GM13976 (cell line): ENCODE measurements at places on chromosomes 7 and 10.

DNA sequence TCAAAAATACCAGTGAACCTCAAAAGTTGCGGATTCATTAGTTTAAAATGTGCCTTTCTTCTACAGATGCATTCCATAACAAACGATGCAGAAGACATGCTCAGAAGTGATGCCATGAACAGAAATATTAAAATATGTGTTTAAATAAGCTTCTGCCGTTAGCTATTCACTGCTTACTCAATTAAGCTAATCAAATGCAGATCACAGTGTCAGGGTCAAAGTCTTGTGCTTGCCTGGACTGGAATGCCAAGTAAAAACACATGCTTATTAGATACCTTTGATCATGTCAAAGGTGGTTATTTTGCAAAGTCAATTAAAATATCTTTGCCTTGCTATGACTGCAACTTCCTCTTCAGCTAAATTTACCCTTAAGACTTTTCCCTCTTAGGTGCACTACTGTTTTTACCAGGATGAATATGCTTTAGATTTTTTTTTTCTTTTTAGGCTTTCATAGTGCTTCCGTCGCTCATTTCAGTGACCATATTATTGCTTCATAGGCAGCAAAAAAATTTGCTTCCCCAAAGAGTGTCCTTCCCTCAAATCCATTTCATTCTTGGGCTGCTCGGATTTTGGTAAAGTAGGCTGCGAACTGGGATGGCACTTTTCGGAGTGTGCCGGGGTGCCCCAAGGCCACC, 905 bp downstream of the ASB13 start:
- no peak for DNase-seq

GRCh38 chr7:95682913-95683312, 86.6 kb upstream of the PDK4 start:
- no peak for DNase-seq

DNA sequence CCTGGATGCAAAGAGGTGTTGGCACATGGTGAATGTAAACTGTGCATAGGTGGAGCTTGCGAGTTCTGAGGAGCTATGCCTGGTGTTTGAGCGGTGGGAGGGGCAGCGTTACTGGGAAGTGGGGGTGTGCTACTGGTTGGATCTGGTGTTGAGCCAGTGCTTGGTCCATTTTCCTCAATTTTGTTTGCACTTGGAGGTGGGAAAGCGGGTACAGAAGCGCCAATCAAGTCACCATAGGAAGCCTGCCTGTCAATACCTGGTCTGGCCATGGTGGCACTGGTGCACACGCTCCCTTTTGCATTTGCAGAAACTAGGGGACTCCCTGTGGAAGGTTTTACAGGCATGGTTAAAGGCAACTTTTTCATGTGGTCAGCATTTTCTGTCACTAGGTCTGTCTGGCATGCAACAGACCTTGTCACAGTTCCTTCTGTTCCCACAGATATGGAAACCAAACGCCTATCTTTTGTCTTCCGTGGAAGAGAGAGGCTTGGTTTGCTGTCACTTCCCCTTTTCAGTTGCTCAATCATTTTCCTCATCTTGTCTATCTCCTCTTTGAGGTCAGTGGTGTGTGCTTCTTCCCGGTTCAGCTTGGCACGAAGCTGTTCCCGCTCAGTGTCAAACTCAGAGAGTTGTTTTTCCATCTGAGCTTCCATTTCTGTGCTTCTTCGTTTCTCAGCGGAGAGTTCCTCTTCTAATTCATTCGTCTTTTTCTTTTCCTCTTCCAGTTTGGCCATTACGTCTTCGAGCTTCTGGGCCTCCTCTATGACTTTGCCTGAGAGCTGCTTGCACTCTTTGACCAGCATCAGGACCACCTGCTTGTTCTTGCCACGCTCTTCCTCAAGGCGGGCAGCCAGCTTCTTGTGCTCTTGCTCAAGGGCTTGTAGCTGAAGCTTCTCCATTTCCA, 81.1 kb downstream of the CTTNBP2 start:
- peak; percentile 50 for DNase-seq

DNA sequence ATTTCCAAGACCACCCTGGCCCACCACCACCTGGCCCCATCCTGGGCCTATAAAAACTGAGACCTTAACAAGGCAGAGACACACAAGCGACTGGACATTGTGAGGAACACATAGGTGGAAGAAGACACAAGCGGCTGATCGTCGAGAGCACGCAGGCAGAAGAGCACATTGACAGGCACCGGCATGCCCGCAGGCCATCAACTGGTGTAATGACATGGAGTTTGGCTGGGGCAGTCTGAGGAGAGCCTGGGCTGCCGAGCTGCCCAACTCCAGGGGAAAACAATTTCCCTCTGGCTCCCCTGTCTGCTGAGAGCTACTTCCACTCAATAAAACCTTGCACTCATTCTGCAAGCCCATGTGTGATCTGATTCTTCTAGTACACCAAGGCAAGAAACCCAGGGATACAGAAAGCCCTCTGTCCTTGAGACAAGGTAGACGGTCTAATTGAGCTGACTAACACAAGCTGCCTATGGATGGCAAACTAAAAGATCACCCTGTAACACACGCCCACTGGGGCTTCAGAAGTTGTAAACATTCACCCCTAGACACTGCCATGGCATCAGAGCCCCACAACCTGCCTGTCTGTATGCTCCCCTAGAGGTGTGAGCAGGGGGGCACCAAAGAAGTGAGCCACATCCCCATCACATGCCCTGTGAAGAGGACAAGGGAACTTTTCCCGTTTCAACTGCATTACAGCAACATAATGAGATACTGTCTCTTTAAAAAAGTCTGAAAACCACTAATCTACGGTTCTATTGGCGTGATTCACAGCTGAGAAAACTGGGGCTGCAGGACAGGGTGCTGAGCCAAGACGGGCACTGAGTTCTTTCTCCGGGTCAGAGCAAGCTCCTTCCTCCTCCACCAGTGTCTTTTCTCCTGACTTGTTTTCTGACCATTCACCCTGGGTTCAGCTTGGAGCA, 18.5 kb upstream of the TNS3 start:
- no peak for DNase-seq

DNA sequence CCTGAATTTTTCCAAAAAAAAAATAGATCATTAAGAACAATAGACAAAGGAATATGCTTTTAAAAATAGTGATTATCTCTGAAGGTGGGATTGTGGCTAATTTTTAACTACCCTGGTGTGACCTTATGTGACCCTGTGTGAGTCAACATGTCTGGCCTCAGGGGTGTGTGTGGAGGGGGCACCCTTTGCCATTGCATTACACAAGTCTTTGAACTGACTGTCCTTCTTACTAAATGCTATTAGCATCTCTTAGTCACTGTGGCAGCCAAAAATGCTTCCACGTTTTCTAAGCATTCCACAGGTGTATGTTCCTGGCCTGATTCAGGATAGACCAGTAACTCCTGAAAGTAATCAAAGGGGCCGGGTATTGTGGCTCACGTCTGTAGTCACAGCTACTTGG, 175.4 kb downstream of the MGMT start:
- no peak for DNase-seq

DNA sequence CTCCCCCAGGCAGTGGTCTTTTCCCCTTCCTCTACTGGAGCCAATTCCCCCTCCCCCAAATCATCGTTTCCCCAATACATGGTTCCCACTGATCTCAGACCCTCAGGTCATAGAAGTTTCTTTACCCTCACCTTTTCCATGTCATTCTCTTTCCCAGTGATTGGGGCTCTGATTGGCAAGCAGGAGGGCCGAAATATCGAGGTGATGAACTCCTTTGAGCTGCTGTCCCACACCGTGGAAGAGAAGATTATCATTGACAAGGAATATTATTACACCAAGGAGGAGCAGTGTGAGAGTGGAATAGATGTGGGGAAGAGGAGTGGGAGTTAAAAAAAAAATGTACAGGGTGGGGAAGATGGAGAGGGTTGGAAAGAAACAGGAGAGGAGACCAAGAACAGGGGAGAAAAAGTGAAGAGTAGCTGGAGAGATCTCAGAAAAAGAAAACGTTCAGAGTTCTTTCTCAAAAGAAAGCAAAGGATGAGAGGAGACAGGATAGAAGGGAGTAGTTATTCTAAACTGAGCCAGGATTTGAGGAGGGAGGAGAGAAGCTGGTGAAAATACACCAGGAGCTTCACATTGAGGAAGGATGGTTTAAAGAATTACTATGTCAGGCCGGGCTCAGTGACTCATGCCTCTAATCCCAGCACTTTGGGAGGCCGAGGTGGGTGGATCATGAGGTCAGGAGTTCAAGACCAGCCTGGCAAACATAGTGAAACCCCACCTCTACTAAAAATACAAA, 858 bp downstream of the COPS6 start:
- DNase-seq = no peak

DNA sequence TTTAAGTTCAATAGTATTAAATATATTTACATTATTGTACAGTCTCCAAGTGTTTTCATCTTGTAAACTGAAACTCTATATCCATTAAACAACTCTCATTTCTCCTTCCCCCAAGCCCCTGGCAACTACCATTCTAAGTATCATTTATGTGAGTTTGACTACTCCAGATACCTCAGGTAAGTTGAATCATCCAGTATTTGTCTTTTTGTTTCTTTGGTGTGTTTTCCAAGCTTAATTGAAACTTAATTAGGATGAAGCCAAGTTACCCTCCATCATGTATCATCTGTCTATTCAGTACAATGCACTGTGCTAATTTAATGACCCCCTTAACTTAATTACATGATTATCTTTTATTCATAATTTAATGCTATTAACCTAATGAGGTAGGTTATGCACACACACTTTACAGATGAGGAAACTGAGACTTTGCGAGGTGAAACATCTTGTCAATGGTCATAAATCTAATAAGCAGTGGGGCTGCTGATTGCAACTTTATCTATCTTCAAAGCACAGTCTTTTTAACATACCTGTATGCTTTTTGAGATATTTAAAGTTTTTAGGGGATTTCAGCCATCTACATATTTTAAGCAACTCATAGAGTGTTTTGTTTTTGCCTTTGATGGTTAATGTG, 663 bp downstream of the MACC1 start:
- DNase-seq = no peak

DNA sequence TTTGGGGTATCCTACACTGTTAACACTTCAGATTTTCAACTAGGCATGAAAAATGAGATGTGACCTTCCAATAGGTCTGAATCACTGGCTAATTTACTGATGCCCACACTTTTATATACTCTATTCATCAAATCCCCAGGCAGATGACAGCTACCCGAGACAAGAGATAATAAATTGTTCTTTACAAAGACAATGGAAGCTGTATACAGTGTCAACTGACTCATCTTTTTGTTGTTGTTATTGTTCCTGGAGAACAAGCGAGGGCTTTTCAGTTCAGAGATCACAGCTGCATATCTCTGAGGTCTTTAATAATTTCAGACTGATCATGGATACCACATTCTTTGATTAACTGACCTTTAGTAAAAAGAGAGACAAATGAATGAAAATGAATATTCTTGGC, 228.9 kb downstream of the SDHAF3 start:
- DNase-seq = no peak

GRCh38 chr10:48759113-48759901, 74.6 kb downstream of the WDFY4 start:
- DNase-seq = no peak

DNA sequence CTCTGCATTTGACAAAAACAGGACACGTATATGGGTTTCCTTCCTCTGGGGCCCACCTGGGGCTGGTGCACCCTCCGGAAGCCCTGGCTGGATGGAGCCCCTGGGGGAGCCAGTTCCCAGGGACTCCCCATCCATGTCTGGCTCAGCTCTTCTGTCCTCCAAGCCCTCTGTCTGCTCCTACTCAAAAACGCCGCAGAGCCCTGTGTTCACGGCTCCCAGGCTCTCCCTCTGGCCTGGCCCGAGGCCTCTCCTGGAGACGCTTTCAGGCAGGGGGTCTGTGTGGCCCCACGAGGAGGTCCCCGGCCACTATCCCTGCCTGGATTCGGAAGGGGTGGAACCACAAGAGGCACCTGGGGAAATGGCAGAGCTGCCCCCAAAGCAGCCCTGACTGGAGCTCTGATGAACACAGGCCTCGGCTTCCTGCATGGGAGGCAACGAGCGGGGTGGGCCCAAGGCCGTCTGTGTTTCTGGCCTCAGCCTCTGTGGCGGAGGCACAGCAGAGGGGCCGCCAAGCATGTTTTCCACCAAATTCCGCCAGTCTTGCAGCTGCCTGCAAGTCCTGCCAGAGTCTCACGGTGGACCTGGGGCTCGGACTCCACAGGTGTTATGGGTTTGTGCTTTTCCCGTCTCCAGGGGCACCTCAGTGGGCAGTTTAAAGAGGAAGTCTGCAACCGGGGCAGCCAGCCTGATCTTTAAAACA, 22.6 kb upstream of the INPP5A start:
- peak; percentile 31 for DNase-seq

GRCh38 chr7:40498924-40499510, 364.2 kb downstream of the SUGCT start:
- DNase-seq = no peak

- DNase-seq = no peak
Observed at GRCh38 chr10:55183993-55184392, 383.0 kb upstream of the PCDH15 start.

DNA sequence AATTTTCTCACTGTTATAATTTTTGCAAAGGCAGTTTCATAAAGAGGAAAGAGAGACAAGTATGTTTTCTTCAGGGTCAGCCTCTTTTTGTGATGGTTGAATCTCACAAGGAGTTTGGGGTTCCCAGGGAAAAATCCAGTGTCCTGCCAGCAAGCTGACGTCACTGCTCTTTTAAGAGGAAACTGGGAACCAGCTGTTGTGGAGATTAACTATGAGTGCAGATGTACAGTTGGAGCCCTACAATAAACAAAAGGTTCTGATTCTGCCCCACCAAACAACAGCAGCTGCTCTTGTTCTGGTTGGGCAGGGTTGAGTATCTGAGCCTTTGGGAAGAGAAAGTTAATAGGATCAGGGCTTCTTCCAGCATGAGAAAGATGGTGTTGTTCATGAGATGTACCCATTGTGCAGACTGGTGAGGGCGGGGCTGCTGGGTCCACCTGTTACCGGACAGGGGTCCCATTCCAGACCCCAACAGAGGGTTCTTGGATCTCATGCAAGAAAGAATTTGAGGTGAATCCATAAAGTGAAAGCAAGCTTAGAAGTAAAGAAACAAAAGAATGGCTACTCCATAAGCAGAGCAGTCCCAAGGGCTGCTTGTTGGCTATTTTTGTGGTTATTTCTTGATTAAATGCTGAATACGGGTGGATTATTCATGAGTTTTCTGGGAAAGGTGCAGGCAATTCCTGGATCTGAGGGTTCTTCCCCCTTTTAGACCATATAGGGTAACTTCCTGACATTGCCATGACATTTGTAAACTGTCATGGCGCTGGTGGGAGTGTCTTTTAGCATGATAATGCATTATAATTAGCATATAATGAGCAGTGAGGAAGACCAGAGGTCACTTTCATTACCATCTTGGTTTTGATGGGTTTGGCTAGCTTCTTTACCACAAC, 12.5 kb downstream of the PRF1 start:
- DNase-seq = no peak

DNA sequence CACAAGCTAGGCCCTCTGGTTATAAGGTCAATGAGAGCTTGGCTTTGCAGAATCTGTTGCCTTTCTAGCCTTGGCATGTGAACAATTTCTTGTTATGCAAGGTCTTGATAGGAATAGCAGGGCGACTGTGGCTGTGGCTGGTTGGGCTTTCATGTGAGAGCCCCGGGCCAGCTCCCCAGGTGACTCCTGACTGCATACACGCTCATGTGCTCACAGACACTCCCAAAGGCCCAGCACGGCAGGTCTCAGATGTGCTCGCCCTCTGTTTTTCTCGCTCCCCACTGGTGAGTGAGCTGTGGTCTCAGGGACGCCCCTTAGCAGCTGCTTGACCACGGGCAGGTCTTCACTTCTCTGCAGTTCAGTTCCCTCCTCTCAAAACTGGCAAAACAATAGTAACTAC, 37.1 kb upstream of the ZNF32 start:
- DNase-seq = no peak

- no peak for DNase-seq
Observed at GRCh38 chr10:124569623-124570470, 108.2 kb downstream of the LHPP start.
